ENCODE measurements at places on chromosomes 5 and 9. TPM values are rescaled to one million over a fixed set of nuclear protein-coding genes. Genes with fewer than 3 reads are reported as not detected.

Gene F12
- total RNA-seq: 3.4 TPM

Gene FAM169A
- 58.2 TPM for total RNA-seq

Gene SARDH
- total RNA-seq: 4.7 TPM

Gene CCDC192
- not detected for total RNA-seq

Gene CCDC152
- total RNA-seq: 8.1 TPM

Gene TRIM32
- total RNA-seq: 21.6 TPM

Gene SLC6A19
- total RNA-seq: not detected

Gene C6
- total RNA-seq: not detected
